ENCODE measurements at places on chromosomes 11 and 22. TPM values are rescaled to one million over a fixed set of nuclear protein-coding genes. Genes with fewer than 3 reads are reported as not detected.

DKK3 gene
- 589 TPM for total RNA-seq

DGCR6 gene
- total RNA-seq, result 0.60 TPM

GRCh38 chr11:12394601-12395000 is 17.2 kb downstream of the PARVA start:
- DNase-seq, result no peak
- H3K4me1 ChIP-seq, result peaks cover 64% of the 10 kb centered on the region
- H3K27ac ChIP-seq, result no peak overlapping the region
- peaks cover 26% of the 10 kb centered on the region for H3K36me3 ChIP-seq
- H3K4me3 ChIP-seq, result no peak overlapping the region

KMT2A gene
- total RNA-seq, result 37.0 TPM

GRCh38 chr11:125083312-125084056 is 20.4 kb downstream of the SLC37A2 start:
- peak overlapping the region; percentile 97 for H3K27ac ChIP-seq
- H3K4me1 ChIP-seq, result peaks cover 35% of the 10 kb centered on the region
- H3K27me3 ChIP-seq, result peaks cover 6% of the 10 kb centered on the region

GNG3 gene
- total RNA-seq, result not detected

GRCh38 chr11:116742104-116742503 is 30.7 kb downstream of the BUD13 start:
- H3K4me1 ChIP-seq, result peaks cover 12% of the 10 kb centered on the region
- no peak overlapping the region for H3K4me3 ChIP-seq
- no peaks in the 10 kb centered on the region for H3K27me3 ChIP-seq
- peak overlapping the region; percentile 20 for H3K27ac ChIP-seq

CNGA4 gene
- total RNA-seq, result not detected

GRCh38 chr11:28834877-28835276 is 726.7 kb downstream of the METTL15 start:
- no peaks in the 10 kb centered on the region for H3K27me3 ChIP-seq
- H3K36me3 ChIP-seq, result peaks cover 5% of the 10 kb centered on the region
- H3K27ac ChIP-seq, result peak overlapping the region; percentile 95

- no peak overlapping the region for H3K27ac ChIP-seq
- H3K27me3 ChIP-seq, result peaks cover 4% of the 10 kb centered on the region
- H3K4me3 ChIP-seq, result no peak overlapping the region
- peaks cover 12% of the 10 kb centered on the region for H3K4me1 ChIP-seq
Measured at GRCh38 chr22:47114813-47115517, 352.5 kb downstream of the TBC1D22A start.

NPAS4 gene
- not detected for total RNA-seq

EMID1 gene
- total RNA-seq, result not detected

- no peaks in the 10 kb centered on the region for H3K36me3 ChIP-seq
- no peaks in the 10 kb centered on the region for H3K4me1 ChIP-seq
- DNase-seq, result no peak
- H3K27me3 ChIP-seq, result no peaks in the 10 kb centered on the region
Measured at GRCh38 chr11:104015649-104016415, 20.6 kb upstream of the DDI1 start.

DNA sequence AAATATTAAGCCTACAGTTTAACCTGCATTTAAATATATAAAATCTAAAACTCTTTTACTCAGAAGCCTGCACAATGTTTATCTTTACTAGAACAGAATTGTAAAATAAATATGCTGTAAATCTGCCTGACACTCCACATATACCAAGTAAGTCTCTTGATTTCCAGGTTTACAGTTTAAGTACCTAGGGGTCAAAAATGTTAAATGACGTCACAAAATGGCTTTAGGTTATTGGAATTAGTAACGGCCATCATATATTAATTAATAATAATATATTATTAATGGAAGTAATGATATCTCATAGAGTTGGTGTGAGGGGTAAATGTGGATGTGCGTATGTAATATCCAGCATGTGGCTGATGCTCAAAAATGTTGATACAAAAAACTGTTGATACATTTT is 114.8 kb upstream of the ANO5 start:
- no peak overlapping the region for H3K4me3 ChIP-seq
- no peaks in the 10 kb centered on the region for H3K36me3 ChIP-seq
- DNase-seq, result no peak
- H3K27ac ChIP-seq, result no peak overlapping the region
- H3K4me1 ChIP-seq, result no peaks in the 10 kb centered on the region

FGF19 gene
- not detected for total RNA-seq

DNA sequence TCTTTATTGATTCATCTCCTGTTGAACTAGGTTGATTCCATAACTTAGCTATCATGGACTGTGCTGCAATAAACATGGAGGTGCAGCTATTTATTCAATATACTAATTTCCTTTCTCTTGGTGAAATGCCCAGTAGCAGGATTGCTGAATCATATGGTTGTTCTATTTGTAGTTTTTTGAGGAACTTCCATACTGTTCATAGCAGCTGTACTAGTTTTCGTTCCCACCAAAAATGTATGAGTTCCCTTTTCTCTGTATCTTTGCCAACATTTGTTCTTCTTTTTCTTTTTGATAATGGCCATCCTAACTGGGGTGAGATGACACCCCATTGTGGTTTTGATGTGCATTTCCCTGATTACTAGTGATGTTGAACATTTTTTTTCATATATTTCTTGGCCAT is 87.2 kb upstream of the NAV2 start:
- no peak for DNase-seq
- H3K4me1 ChIP-seq, result peaks cover 50% of the 10 kb centered on the region
- H3K27me3 ChIP-seq, result no peaks in the 10 kb centered on the region
- H3K27ac ChIP-seq, result no peak overlapping the region

ALDH3B2 gene
- total RNA-seq, result not detected

DNA sequence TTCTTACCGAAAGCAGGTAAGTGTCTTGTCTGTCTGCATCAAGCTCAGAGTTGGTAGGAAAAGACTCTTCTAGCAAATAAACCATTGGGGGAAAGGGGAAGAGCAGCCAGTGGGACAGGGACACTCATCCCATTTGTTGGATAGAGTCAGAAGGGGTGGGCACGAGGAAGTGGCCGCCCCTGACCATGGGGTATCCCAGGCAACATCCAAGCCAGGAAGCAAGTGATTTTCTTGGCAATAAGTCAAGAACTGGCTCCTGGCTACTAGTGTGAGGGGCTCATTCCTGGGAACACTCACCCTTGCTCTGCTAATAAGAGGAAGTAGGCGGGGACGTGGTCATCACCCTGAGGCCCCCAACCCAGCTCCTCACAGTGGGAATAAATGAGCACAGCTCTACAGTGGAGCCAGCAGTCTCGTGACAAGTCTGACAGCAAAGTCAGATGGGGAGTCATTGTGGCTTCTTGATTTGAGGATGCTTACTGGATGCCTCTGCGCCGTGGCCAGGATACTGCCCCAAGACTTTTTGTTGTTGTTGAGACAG is 6.7 kb downstream of the SLC25A18 start:
- DNase-seq, result no peak
- H3K27ac ChIP-seq, result peak overlapping the region; percentile 93
- H3K4me1 ChIP-seq, result peaks cover 30% of the 10 kb centered on the region
- H3K36me3 ChIP-seq, result no peaks in the 10 kb centered on the region
- H3K4me3 ChIP-seq, result peak overlapping the region; percentile 85

DNA sequence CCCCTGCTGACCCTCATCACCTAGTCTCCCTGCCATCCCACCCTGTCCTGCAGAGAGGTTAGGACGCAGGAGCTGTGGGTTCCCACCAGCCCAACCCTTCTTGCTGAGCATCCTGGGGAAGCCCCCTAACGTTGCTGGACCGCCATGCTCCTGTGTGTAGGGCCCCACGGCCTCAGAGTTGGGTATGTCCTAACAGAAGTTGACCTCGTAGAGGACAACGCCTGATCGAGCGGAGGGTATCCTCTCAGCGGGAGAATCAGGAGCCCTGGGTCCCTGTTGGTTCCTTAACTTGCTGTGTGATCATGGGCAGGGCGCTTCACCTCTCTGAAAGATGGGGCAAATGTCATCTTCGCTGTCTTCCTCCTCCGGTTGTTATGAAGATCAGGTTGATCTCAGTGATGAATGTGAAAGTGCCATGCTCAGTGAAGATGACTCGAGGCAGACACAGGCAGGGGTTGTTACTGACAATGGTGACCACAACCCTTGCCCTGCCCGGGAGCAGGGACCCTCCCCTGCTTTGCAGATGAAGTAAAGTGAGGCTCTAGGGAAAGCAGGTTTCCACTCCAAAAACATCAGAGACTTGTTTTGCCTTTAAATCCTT is 19.3 kb upstream of the CD5 start:
- no peak for DNase-seq
- no peak overlapping the region for H3K27ac ChIP-seq
- no peaks in the 10 kb centered on the region for H3K36me3 ChIP-seq
- peaks cover 36% of the 10 kb centered on the region for H3K27me3 ChIP-seq
- no peak overlapping the region for H3K4me3 ChIP-seq
- no peaks in the 10 kb centered on the region for H3K4me1 ChIP-seq

VWA5A gene
- total RNA-seq, result not detected

DNA sequence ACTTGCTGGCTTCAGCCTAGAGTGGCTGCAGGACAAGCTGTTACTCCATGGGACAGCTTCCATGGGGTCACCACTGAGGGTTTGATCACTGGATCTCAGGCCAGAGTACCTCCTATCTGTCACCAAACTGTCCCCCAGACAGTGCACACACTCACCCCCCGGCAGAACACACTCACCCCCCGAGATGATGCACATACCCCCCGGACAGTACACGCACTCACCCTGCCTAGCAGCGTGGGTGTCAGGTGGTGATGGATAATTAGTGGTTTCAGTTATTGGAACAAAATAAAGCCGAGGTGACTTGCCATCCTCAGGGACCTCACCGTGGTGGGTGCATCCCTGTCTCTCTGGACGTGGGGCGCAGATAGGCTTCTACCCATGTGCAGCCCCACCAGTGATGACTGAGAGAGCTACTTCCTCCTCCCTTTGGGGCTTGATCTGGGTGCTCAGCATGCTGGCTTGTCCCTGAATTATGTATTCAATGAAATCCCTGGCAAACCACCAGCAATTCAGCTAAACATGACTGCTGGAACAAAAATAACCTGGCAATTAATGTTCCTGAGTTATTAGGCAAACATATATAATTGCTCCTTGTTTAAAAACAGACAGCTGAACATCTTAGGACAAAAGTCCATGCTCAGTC is 18.9 kb downstream of the TANGO2 start:
- no peak overlapping the region for H3K27ac ChIP-seq
- H3K27me3 ChIP-seq, result peaks cover 7% of the 10 kb centered on the region
- H3K36me3 ChIP-seq, result peaks cover 16% of the 10 kb centered on the region
- no peak overlapping the region for H3K4me3 ChIP-seq
- DNase-seq, result no peak

NTM gene
- 21.7 TPM for total RNA-seq

MRGPRX4 gene
- not detected for total RNA-seq

DNA sequence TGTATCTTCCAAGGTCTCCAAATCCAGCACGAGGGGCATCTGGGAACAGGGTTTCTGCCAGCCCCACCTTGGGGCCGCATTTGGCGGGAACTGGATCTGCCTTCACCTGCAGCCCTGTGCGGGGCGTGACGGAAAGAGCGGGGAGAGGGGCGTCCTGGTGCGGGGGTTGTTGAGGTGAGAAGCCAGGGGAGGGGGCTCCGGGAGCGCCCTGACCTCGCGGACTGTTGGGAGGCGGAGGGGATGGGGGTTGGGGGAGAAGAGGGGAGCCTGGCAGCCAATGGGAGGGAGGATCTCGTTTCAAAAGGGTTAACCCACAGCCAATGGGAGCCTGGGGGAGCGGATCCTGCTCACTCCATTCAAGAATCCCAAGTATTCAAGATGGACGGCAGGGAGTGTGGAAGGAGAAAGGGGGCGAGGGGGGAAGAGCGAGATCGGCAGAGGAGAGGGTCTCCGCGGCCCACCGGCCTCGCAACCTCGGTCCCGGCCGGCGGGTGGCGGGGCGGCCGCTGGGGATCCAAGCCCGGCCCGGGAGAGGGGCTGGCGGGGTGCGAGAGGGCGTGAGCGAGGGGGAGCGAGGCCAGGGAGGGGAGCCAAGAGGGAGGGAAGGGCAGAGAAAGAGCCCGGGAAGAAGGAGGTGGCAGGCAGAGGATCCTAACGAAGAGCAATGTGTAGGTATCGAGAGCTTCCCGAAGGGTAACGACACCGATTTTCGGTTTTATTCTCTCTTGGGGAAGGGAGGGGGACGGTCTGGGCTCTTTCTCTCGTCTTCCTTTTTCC is 11.5 kb downstream of the YPEL4 start:
- H3K27ac ChIP-seq, result peak overlapping the region; percentile 89
- H3K4me3 ChIP-seq, result peak overlapping the region; percentile 98
- peaks cover 42% of the 10 kb centered on the region for H3K4me1 ChIP-seq
- H3K27me3 ChIP-seq, result peaks cover 4% of the 10 kb centered on the region

DNA sequence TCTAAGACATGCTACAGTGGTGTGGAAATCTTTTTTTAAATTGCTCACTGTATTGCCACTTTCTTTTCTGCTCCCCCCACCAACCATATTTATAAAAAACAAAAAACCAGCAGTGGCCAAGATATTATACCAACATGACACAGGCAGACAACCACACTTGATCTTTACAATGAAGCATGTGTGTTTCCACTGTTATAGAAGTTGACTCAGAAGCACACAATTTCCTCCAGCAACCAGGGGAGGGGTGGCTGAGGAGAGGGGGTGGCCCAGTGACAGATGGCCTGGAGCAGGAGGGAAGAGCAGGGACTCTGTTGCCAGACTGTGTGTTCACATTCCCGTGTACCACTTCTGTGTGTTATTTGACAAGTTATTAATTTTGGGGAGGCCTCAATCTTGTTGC is 14.8 kb downstream of the CD59 start:
- H3K4me3 ChIP-seq, result peak overlapping the region; percentile 84
- H3K4me1 ChIP-seq, result peaks cover 84% of the 10 kb centered on the region
- H3K27me3 ChIP-seq, result peaks cover 5% of the 10 kb centered on the region
- peak; percentile 55 for DNase-seq
- peak overlapping the region; percentile 97 for H3K27ac ChIP-seq

GRCh38 chr22:26743149-26743548 is 85.8 kb downstream of the MIAT start:
- no peak for DNase-seq
- H3K36me3 ChIP-seq, result peaks cover 7% of the 10 kb centered on the region
- H3K4me3 ChIP-seq, result no peak overlapping the region
- no peak overlapping the region for H3K27ac ChIP-seq
- no peaks in the 10 kb centered on the region for H3K27me3 ChIP-seq

DNA sequence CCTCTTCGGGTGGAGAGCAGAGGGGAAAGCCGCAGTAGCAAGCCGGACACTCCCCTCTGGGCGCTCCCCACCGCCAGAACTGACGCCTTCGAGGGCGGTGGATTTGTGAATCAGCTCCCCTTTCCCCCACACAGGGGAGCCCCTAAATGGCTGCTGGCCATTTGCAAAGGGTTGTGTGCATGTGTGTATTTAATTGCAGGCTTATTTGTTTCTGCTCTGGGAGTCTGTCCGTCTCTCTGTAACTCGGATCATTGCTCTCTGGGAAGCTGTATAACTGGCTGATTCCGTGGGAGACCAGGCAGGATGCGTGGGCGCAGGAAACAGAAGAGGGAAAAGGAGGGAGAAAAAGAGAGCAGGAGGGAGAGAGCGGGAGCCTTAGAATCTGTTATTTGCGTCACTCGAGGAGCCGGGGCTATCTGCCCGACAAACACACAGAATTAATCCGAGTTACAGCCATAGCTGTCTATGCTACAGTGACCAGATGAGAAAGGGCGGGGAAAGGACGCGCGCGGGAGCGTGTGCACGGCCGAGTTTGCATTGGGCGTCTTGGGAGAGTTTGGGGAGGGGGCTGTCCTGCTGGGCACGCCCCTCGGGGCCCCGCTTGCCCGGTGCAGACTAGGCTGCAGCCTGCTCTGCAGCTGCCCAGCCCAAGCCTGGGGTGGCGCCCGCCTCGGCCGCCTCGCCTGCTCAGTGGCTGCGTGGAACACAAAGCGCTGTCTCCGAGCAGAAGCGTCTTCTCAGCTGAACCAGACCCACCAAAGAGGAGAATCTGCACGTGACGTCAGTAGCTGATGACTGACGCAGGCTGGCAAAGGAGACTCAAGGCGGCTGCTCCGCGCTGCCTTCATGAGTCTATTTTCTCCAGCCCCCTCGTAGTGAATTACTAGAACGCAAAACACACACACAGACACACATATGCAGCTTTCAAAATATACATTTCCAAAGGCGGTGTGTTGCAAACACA is 105.3 kb upstream of the HSD17B12 start:
- H3K27me3 ChIP-seq, result peaks cover 52% of the 10 kb centered on the region
- H3K27ac ChIP-seq, result no peak overlapping the region
- DNase-seq, result peak; percentile 55
- H3K36me3 ChIP-seq, result no peaks in the 10 kb centered on the region
- H3K4me1 ChIP-seq, result peaks cover 47% of the 10 kb centered on the region
